ENCODE measurements at places on chromosomes 5 and 9.

- DNase-seq = no peak
These were observed at the start of gene THBS4 for GRCh38 chr5:80034962-80035821. TSS of gene THBS4 (plus strand) at chr5:80035348. CDS start at chr5:80035538, 190 bp downstream.

DNA sequence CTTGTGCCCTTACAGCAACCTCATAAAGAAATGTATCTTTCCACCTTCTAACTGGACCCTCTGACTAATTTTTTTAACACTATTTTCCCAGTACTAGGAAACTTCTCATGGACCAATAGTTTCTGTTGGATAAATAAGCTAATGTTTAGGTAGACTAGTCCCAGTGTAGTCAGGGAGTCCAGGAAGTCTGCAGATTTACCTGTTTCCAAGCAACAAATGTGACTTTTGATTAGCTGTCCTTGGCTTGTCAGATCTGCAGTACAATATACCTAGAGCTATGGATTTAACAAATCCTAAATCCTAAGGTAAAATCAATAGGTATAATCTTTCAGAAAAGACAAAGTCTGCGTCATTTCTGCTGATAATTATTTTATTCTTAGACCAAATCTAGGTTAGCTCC lies 55.7 kb downstream of the FAM174A start:
- no peak for DNase-seq

- no peak for DNase-seq
These were observed 5.6 kb upstream of the RNF44 start for GRCh38 chr5:176542596-176543427.

DNA sequence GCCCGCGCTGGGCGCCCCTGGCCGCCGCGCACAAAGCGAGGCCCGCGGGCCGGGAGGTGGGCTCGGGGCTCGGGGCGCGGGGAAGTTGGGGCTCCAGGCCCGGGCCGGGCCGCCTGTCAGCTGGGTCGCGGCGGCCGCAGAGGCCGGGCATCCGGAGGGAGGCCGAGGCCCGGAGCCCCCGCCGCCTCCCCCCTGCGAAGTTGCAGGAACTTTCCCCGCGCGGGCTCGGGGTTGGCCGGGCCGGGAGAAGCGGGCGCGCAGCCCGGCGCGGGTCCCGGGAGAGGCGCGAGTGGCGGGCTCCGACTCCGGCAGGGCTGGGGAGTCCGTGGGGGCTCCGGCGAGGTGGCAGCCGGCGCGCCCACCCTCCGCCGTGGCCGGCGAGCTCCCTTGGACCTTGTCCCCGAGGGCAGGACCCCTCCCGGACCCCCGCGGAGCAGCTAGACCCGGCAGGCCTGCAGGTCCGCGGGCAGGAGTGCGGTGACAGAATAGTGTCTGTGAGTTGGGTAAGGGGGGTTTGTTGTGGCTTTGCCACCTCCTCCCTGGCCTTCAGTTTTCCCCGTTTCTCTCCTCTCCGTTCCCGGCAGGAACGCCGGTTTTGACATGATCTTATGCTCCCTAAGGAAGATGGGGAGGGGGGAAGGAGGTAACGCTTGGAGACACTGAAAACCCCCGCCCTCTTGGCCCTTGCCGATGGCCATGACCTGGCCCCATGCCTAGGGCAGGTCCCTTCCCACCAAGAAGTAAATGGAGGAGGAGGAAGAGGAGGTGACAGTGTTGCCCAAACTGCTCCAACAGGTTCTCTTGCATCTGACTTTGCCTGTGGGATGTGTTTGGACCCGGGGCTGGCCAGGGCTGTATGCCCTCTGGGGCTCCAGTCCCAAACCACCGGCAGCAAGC lies 942 bp downstream of the PHF2 start:
- no peak for DNase-seq

- DNase-seq = no peak
These were observed 213.0 kb downstream of the FBXL17 start for GRCh38 chr5:108168915-108169314.

- DNase-seq = no peak
These were observed 195.1 kb upstream of the CDKN2B start for GRCh38 chr9:22204240-22204639.

- DNase-seq = no peak
These were observed 419.6 kb downstream of the EFNA5 start for GRCh38 chr5:107251151-107251550.

DNA sequence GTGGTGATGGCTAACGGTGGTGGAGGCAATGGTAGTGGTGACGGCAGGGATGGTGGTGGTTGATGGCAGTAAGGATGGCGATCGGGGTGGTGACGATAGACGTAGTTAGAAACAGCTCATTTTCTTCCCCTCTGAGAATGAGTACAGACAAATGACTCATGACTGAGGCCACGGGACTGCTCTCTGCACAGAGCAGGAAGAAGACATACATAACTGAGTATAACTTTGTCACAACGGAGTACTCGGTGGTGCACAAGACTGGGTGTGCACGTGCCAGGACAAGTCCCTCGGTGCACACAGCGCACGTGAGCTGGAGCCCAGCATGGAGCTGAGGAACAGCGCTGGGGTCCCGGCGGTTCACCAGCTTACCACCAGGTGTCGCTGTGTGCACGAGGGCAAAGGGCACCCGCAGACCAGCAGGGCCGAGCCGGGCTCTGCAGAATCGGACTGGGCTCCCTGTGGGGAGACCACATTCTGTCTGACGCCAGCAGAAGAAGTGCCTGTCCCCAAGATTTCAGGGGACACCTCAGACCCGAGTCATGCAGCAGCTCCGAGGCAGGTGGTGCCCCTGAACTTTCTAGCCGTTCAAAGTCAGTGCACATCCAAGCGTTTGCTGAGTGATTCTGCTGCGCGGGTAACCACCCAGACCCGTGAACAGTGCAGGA lies 188.6 kb downstream of the FSTL4 start:
- no peak for DNase-seq

- no peak for DNase-seq
These were observed 15.0 kb downstream of the PRR16 start for GRCh38 chr5:120479066-120479465.

DNA sequence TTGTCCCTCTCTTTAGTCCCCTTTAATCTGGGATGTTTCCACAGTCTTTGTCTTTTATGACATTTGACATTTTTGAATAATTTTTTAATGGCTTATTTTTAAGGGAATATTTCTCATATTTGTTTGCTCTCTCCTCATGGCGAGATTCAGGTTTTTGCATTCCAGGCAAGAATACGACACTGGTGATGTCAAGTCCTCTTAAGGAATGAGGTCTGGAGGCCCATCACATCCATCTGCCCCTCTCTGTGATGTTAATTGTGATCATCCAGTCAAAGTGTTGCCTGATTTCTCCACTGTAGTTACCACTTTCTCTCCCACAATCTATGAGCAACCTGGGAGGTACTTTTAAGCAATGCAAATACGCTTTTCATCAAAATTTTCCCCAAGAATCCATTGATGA lies 193.2 kb downstream of the MAST4 start:
- DNase-seq = no peak

- no peak for DNase-seq
These were observed 10.7 kb downstream of the SLC6A18 start for GRCh38 chr5:1235838-1236237.

DNA sequence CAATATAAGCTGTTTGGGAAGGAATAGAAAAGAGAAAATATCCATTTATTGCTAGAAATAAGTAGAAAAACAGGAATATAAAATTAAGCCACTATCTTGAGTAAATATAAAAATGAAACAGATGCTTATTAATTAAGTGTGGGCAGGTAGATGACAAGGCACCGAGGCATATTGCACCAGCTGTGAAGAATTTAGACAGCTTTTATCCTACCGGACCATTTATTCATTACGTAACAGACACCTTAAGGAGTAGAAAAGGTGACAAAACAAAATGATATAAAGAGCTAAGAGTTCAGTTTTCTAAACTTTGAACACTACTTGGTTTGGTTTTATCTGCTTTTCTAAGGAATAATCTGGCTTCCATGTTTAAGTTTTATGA lies 404.1 kb downstream of the PTPRD start:
- no peak for DNase-seq

- DNase-seq = no peak
These were observed 252.2 kb downstream of the NR2F1-AS1 start for GRCh38 chr5:93328833-93329232.

GRCh38 chr5:169895926-169896325 lies 84.4 kb downstream of the INSYN2B start:
- no peak for DNase-seq

DNA sequence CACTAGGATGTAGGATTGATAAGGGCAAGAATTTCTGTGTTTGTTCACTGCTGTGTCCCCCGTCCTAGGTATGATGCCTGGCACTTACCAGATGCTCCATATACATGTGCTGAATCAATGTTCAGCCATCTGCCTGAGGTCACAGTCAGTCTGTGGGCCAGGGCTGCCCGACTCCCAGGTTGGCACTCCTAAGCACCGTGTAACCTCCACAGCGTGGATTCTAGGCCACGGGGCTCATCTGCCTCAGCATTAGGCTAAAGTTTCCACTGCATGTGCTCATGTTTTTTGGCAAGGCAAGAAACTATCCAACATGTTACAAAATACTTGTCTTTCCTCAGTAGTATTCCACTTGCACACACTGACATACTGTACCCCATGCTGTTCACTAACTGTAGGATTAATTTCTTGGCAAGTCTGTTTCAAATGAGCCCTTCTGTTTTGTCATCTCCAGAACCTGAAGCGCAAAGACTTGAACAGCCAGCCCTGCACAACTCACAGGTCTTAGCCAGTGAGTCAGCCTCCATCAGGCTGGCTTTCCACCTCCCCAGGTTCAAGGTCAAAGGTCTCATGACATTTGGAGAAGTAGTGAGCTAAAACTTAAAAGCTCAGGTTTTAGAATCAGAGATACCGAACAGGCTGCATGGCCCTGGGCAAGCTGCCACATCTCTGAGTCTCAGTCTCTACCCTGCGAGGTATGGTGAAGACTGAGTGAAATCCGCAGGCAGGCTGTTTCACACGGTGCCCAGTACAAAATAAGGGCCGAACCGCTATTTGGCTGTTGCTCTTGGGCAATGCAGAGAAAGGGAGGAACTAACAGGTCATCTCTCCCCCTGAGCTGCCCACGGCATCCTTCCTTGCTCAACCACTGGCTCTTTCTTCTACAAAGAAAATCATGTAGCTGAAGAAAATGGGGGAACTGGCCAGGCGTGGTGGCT lies 7.2 kb downstream of the TOR1A start:
- no peak for DNase-seq

GRCh38 chr9:107707915-107708441 lies 218.4 kb upstream of the KLF4 start:
- DNase-seq = no peak

DNA sequence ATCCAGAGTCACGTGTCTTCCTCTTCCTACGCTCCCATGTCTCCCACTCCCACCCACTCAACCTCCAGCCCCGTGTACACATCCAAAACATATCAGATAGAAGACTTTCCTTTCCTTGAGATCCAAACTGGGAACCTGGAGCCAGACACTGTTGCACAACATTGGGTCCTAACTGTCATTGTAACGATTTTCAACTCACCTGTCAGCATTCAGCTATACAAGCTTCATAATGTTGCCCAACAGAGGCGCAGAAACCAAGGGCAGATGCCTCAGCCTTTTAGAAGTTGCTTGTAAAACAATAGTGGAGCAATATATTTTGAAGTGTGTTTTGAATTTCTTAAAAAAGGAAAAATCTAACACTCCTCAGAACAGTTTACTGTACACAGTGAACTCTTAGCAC lies 84.9 kb upstream of the GLIS3 start:
- DNase-seq = no peak

GRCh38 chr9:89097219-89097618 lies 81.4 kb downstream of the SHC3 start:
- no peak for DNase-seq

DNA sequence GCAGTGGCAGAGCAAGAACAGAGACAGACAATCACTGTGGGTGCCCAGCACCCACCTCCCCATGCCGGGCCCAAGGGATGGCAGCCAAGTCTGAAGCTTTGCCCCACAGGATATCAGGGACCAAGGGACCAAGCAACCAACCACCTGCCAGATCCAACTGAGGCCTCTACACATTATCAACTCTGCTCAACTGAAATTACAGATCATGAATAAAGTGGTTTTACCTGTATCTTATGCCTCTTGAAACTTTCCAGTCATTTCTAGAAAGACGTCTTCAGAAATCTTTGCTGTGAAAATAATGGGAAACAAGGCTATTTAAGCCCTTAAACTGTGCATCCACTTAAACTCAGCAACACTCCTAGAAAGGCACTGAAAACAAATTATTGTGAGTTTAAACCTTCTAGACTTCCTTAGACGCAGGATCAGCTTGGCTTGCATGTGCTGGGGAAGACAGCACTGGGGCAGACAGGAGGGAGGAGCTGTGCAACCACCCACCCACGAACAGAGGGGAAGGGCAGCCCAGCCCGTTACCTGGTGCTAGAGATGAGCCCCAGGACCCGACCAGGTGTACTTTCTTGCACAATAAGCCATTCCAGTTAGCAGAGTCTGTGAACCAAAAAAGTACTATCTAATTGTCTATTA lies 80.0 kb downstream of the SEMA4D start:
- DNase-seq = no peak

- no peak for DNase-seq
These were observed 30.0 kb upstream of the GRIA1 start for GRCh38 chr5:153460421-153460820.

GRCh38 chr5:79430196-79430595 lies 83.7 kb downstream of the HOMER1 start:
- no peak for DNase-seq

DNA sequence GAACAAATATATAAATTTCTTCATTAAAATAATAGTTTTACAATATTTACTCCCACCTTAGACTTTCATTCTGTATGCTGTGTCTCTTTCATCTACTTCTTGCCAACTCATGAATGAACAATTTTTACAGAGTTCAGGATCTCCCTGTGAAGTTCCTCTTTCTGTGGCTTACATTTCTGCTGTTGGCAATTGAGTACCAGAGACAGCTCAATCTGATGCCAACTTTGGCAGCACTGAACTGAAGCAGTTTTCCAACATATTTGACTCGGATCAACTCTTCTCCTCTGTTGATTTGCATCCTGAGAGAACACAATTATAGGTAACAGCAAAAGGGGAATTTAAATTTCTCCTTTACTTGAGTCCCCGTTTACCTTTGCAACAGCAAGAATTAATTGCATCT lies 1262.2 kb downstream of the EFNA5 start:
- DNase-seq = no peak

DNA sequence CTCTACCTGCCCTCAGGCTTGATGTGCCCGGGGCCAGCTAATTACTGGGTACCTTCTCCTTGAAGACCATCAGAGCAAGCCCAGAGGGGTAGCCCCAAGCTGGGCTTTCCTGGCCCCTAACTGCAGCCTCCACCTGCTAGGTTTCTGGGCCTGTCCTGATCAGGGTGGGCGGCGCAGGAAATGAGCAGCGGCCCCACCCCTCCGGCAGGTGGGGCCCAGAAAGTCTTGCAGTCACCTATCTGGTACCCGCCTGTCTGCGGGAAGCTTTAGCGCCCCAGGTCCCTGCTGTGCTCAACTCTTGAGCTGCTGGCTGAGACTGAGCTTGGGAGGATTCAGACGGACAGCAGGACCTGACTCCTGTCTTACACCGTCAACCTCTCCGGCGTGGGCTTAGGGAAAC lies 37.1 kb upstream of the LHX2 start:
- DNase-seq = no peak
